ENCODE measurements at places on chromosomes 5 and 9. TPM values are rescaled to one million over a fixed set of nuclear protein-coding genes. Genes with fewer than 3 reads are reported as not detected.

CDO1 gene
- total RNA-seq, result 0.49 TPM

BICD2 gene
- 29.4 TPM for total RNA-seq

GRCh38 chr5:3858524-3858923 lies 262.9 kb downstream of the IRX1 start:
- no peaks in the 10 kb centered on the region for H3K27me3 ChIP-seq
- DNase-seq, result no peak
- H3K4me1 ChIP-seq, result no peaks in the 10 kb centered on the region
- H3K27ac ChIP-seq, result no peak overlapping the region
- no peaks in the 10 kb centered on the region for H3K36me3 ChIP-seq

FOXD4L5 gene
- total RNA-seq, result 0.27 TPM

- no peak overlapping the region for H3K27ac ChIP-seq
- peaks cover 20% of the 10 kb centered on the region for H3K4me1 ChIP-seq
- no peak overlapping the region for H3K4me3 ChIP-seq
These were observed 5.7 kb downstream of the GFM2 start for GRCh38 chr5:74761241-74761640.

GRCh38 chr5:169256191-169256590 lies 44.7 kb downstream of the SLIT3 start:
- peaks cover 2% of the 10 kb centered on the region for H3K27me3 ChIP-seq
- DNase-seq, result no peak
- H3K27ac ChIP-seq, result no peak overlapping the region
- no peak overlapping the region for H3K4me3 ChIP-seq

TMEM232 gene
- total RNA-seq, result 0.61 TPM

GRCh38 chr9:71783120-71783523 lies 14.8 kb upstream of the CEMIP2 start:
- peak overlapping the region; percentile 63 for H3K4me3 ChIP-seq
- peaks cover 2% of the 10 kb centered on the region for H3K27me3 ChIP-seq
- H3K4me1 ChIP-seq, result peaks cover 42% of the 10 kb centered on the region

DNA sequence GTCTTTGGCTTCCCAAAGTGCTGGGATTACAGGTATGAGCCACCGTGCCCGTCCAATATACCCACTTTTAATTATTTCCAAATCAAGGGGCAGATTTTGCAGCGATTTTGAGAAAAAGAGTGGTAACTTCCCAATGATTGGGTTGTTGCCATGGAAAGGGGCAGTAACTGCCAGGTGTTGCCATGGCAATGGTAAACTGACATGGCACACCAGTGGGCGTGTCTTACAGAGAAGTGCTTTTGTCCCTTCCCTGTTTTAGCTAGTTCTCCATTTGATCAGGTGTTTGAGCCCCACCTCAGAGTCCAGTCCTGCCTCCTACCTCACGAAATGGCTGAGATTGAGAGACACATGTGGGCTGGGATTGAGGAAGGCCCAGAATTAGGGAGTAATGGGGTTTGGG lies 86.3 kb upstream of the IER5L start:
- no peak overlapping the region for H3K27ac ChIP-seq
- H3K27me3 ChIP-seq, result peaks cover 5% of the 10 kb centered on the region
- H3K36me3 ChIP-seq, result peaks cover 2% of the 10 kb centered on the region
- H3K4me1 ChIP-seq, result peaks cover 31% of the 10 kb centered on the region

CMYA5 gene
- 0.15 TPM for total RNA-seq

- H3K36me3 ChIP-seq, result no peaks in the 10 kb centered on the region
- no peak for DNase-seq
- H3K4me3 ChIP-seq, result no peak overlapping the region
These were observed 1522.9 kb downstream of the MAT2B start for GRCh38 chr5:165028356-165028755.

- H3K36me3 ChIP-seq, result no peaks in the 10 kb centered on the region
- DNase-seq, result no peak
- H3K27me3 ChIP-seq, result no peaks in the 10 kb centered on the region
- no peak overlapping the region for H3K27ac ChIP-seq
These were observed 163.4 kb downstream of the ICE1 start for GRCh38 chr5:5585751-5586341.

GRCh38 chr5:93603078-93603792 lies 20.2 kb downstream of the NR2F1 start:
- H3K4me1 ChIP-seq, result peaks cover 10% of the 10 kb centered on the region
- no peak for DNase-seq
- H3K27me3 ChIP-seq, result peaks cover 45% of the 10 kb centered on the region
- H3K27ac ChIP-seq, result peak overlapping the region; percentile 49
- no peak overlapping the region for H3K4me3 ChIP-seq

DMGDH gene
- not detected for total RNA-seq

DNA sequence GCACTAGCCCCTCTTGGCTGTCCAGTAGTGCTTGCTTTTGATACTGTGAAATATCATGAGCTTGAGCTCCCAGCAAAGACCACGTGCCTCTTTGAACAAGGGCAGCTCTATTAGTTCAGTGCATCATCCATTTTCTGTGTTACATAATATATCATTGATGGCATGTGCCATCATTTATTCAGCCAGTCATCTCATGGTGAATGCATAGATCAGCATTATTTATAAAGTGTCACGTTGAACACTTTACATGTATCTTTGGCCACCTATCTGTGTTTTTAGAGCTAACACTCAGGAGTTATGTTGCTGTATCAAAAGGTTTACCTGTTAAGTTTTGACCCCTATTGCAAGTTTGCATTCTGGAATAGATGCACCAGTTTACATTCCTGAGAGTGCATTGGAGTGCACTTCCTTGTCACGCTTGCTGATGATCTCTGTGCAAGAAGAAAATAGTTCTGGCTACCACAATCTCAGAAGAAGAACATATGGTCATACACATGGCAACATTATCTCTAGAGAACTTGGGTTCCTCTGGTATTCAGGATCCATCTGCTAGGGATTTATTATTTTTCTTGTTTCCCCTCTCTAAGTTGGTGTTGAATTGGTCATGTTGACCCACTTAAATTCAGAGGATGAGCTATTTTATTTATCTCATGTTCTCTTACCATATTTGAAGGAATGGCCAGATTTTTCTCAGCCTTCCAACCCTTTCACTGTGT lies 120.9 kb downstream of the SH3GL2 start:
- no peaks in the 10 kb centered on the region for H3K36me3 ChIP-seq
- H3K27me3 ChIP-seq, result no peaks in the 10 kb centered on the region
- H3K27ac ChIP-seq, result no peak overlapping the region
- no peaks in the 10 kb centered on the region for H3K4me1 ChIP-seq
- H3K4me3 ChIP-seq, result no peak overlapping the region

GRCh38 chr5:53249529-53250200 lies 140.1 kb upstream of the MOCS2 start:
- H3K27ac ChIP-seq, result no peak overlapping the region
- no peaks in the 10 kb centered on the region for H3K36me3 ChIP-seq
- DNase-seq, result no peak
- no peak overlapping the region for H3K4me3 ChIP-seq
- H3K27me3 ChIP-seq, result peaks cover 2% of the 10 kb centered on the region

NKD2 gene
- total RNA-seq, result 3.2 TPM

- no peaks in the 10 kb centered on the region for H3K36me3 ChIP-seq
These were observed 111.5 kb downstream of the HTR4 start for GRCh38 chr5:148542812-148543211.

DNA sequence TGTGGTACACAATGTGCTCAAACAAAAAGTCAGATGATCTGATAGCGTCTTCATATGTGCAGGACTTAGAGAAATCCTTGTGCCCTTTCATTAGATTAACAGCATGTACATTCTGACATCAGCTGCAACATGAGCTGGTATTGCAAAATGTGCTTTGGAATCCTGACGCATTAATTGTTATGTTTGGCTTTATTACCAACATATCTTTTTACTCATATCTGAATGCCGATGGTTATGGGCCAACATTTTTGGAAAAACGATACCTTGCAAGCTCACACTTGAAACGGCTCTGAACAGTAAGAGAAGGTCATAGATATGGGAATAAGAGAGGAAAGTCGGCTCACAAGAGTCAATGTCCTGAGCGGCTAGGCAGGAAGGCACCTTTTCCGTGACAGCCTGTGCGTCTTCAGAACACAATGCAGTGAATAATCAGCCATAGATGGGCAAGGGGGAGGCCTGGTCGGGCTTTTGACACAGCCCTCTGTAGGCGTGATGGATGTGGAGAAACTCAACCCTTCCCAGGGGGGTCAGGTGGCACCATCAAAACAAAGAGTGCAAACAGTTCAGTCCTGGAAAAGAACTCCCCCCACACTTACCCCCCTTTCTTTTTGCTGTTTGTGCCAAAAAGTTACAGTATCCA lies 36.4 kb upstream of the GAS1 start:
- no peaks in the 10 kb centered on the region for H3K36me3 ChIP-seq
- H3K27ac ChIP-seq, result no peak overlapping the region
- H3K4me3 ChIP-seq, result no peak overlapping the region
- no peak for DNase-seq
- peaks cover 2% of the 10 kb centered on the region for H3K27me3 ChIP-seq
- no peaks in the 10 kb centered on the region for H3K4me1 ChIP-seq

- H3K36me3 ChIP-seq, result no peaks in the 10 kb centered on the region
- no peak overlapping the region for H3K27ac ChIP-seq
- no peak overlapping the region for H3K4me3 ChIP-seq
- DNase-seq, result peak; percentile 27
These were observed 50.0 kb downstream of the TRIM32 start for GRCh38 chr9:116737152-116737546.

DNA sequence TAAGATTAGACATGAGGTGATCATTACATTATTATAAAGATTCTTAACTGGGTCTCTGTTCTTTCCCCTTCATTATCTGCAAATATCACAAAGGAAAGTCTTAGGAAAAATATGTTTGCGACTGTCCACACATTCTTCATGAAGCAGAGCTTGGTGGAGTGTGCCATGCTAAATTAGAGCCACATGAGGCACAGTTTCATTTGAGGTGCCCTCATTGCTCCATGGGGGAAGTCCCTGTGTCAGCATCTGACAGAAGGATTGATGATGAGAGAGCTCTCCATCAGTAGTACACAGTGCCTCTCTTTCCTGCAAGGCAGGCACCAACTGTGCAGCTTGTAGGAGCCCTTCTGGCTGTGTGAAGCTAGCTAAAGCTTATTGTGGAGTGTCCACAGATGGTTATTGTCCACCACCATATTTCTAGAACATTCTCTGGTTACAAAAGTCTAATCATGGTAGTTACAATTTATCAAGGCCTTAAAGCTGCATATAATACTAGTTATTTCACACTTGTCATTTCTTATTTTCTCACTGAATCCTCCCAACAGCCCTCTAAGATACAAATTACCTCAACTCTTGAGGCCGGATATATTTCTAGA lies 63.9 kb downstream of the C9orf152 start:
- H3K4me1 ChIP-seq, result peaks cover 84% of the 10 kb centered on the region
- no peaks in the 10 kb centered on the region for H3K27me3 ChIP-seq
- no peak for DNase-seq
- peak overlapping the region; percentile 61 for H3K4me3 ChIP-seq
- H3K27ac ChIP-seq, result peak overlapping the region; percentile 94
- peaks cover 32% of the 10 kb centered on the region for H3K36me3 ChIP-seq

DNA sequence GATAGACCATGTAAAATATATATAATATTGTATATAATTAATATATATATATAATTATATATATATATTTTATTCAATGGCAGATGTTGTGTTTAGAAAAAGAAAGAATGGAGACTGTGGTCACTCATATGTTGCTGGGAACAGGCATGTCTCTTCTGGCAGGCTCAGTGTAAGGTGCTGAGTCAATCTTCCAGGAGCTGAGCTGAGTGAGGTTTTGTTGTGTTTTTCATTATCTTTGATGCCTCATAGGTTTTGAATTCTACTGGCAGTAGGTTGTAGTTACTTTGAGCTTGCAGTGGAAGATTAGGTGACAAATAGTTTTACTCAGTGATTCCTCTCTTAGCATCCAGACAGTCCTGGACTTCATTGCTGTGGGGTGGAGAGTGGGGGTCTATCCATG lies 561.3 kb downstream of the IRX1 start:
- H3K27ac ChIP-seq, result no peak overlapping the region
- no peaks in the 10 kb centered on the region for H3K4me1 ChIP-seq
- DNase-seq, result no peak
- no peaks in the 10 kb centered on the region for H3K27me3 ChIP-seq
- H3K36me3 ChIP-seq, result no peaks in the 10 kb centered on the region
- H3K4me3 ChIP-seq, result no peak overlapping the region

GDNF gene
- total RNA-seq, result 0.36 TPM

- DNase-seq, result no peak
- H3K4me3 ChIP-seq, result no peak overlapping the region
- no peaks in the 10 kb centered on the region for H3K27me3 ChIP-seq
- no peak overlapping the region for H3K27ac ChIP-seq
- no peaks in the 10 kb centered on the region for H3K4me1 ChIP-seq
These were observed 297.6 kb downstream of the CDH10 start for GRCh38 chr5:24347158-24347557.

PCDHA12 gene
- total RNA-seq, result not detected

DNA sequence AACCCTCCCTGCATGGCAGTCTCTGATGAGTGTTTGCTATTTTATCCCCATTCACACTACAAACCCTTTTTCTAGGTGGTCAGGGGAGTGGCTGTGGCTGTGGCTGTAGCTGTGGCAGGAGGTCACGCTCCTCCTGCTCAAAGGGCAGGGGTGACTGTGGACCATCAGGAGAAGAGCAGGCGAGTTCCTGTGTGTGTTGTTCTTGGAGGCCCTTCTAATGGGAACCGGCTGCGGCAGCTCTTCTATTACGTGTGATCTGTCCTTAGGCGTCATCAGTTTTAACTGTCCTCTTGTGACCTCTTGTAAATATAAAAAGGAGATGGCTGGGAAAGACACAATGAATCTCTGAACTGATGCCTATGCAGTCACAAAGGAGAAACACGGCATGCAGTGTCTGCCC lies 65.1 kb downstream of the ANKH start:
- peaks cover 48% of the 10 kb centered on the region for H3K4me1 ChIP-seq
- DNase-seq, result no peak
- H3K27ac ChIP-seq, result no peak overlapping the region

DNA sequence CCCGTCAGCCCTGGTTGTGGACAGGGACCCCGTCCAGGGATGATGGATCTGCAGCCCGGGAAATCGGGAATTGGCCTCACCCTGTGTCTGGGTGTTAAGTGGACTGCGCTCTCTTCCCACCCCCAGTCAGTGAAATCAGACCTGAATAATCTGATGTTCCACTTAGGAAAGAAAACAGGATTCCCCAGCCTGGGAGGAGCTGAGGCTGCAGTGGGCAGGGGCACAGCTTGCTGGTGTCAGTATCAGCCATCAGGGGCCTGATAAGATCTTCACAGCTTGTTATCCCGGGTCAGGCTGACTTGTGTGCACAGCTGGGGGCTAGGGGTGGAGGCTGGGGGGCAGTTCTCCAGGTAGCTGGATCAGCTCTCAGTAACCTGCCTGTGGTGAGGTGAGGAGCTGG lies 29.1 kb downstream of the LMX1B start:
- H3K36me3 ChIP-seq, result no peaks in the 10 kb centered on the region
- no peak for DNase-seq
- H3K4me3 ChIP-seq, result no peak overlapping the region
- H3K4me1 ChIP-seq, result no peaks in the 10 kb centered on the region
- H3K27me3 ChIP-seq, result peaks cover 53% of the 10 kb centered on the region

GRCh38 chr9:111728143-111728542 lies 66.6 kb downstream of the SHOC1 start:
- H3K27me3 ChIP-seq, result no peaks in the 10 kb centered on the region
- no peak overlapping the region for H3K27ac ChIP-seq
- no peak for DNase-seq
- H3K4me3 ChIP-seq, result no peak overlapping the region
- H3K36me3 ChIP-seq, result peaks cover 14% of the 10 kb centered on the region

- no peak overlapping the region for H3K4me3 ChIP-seq
- no peak for DNase-seq
- H3K27me3 ChIP-seq, result peaks cover 2% of the 10 kb centered on the region
- peaks cover 2% of the 10 kb centered on the region for H3K36me3 ChIP-seq
- peaks cover 14% of the 10 kb centered on the region for H3K4me1 ChIP-seq
These were observed 37.1 kb downstream of the ITGA1 start for GRCh38 chr5:52824827-52825226.

GRCh38 chr5:14190194-14191164 lies 47.3 kb downstream of the TRIO start:
- H3K27ac ChIP-seq, result no peak overlapping the region
- no peak overlapping the region for H3K4me3 ChIP-seq
- DNase-seq, result no peak
- H3K4me1 ChIP-seq, result no peaks in the 10 kb centered on the region
- no peaks in the 10 kb centered on the region for H3K36me3 ChIP-seq

All from activated T-helper 1 cell treated with anti-CD3 and anti-CD28 coated beads, Interleukin-12 subunit alpha, Interleukin-12 subunit beta, Interleukin-2, Interleukin-4 antibody, amounts not matched to agents 30 ng/mL and 10 ng/mL and 1 ng/mL, durations not matched to agents 14 hours and 24 hours and 36 hours (primary cell).